ENCODE measurements at places on chromosomes 7 and 10. TPM values are rescaled to one million over a fixed set of nuclear protein-coding genes. Genes with fewer than 3 reads are reported as not detected.

The ACSM6 gene
- not detected for total RNA-seq

The CDHR1 gene
- not detected for total RNA-seq

DNA sequence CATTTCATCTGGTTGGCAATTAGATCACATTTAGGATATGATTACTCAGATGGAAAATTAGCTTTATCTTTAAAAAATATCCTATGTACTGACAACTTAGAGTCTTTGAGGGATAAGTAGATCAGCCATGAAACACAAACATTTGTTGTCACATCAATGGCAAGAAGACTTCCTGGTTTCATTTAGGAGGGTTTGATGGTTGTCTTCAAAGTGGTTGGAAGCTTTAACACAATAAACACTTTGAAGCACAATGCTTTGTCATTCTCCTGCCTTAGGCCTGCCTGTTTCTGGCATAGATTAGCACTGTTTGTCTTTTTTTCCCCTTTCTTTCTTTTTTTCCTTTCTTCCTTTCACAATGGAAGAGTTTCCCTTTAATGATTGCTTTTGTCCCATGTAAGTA lies 20.5 kb downstream of the INHBA start:
- DNase-seq: peak; percentile 19

DNA sequence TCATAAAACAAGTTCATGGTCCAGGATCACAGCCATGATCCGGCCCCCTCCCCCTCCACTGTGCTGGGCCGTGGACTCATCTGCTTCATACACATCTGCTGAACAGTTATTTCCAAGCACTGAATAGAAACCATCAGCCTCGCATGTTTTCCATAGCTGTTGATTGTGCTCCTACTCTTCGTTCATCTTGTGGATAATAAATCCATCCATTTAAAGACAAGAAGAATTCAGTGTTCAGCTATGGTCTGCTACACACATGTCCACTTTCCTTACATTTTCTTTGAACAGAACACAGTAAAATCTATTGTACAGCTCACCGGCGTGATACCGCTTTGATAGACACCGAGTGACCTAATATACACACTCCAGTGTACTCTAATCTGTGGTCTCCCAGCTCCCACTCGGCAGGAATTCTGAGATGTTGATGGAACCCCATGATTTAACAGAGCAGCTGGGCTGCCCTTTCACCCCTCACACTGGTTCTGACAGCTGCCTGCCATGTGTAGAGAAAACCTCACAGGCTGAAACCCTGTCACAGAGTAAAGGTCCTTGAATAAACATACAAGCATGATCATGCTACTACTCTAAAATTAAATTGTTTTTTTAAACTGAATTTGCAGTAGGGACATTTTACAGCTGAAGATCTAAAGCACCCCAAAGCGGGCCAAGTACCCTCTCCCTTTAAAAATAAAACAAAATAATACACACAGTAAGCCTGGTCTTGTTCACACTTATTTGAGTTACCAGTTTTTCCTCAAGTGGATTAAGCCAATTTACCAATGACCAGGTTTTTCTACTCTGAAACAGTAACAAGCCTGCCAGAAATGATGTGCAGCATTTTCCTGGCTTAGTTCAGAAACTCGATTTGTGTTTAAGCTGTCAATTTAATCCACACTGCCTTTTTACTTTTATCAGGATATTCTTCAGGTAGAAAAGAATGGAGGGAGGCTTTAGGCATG lies 95.1 kb upstream of the FZD1 start:
- DNase-seq: peak; percentile 68

- DNase-seq: peak; percentile 7
Observed at GRCh38 chr10:107553470-107553869, 389.0 kb upstream of the SORCS1 start.

DNA sequence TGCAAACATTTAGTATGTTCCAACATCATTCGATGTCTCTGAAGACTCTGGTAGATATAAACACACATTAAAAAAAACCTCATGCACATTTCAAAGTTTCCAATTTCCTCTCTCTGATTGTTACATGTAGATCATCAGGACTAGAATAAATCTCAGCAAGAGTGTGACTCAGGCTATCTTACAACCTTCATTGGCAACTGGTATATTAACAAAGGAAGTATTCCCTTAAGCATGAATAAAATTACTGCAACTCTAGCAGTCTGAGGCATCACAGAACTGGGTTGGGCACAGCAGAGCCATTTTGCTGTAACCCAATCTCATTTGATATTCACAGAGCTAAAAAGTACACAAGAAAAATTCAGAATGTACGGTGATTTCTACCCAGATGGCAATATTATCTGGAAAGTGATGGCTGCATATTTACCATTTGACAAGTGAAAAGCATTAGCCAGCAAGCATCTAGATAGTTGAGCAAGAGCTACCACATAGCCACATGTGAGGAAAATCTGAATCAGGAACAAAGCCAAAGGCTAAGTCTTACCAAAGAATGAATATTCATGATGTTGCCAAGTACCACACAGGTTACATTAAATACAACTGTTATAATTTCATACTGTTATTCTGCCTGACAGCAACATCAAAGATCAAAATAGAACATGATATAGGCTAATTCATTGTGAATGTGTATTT lies 232.2 kb downstream of the CRPPA start:
- peak; percentile 2 for DNase-seq

- no peak for DNase-seq
Observed at GRCh38 chr10:97686301-97686961, 610 bp downstream of the AVPI1 start.

DNA sequence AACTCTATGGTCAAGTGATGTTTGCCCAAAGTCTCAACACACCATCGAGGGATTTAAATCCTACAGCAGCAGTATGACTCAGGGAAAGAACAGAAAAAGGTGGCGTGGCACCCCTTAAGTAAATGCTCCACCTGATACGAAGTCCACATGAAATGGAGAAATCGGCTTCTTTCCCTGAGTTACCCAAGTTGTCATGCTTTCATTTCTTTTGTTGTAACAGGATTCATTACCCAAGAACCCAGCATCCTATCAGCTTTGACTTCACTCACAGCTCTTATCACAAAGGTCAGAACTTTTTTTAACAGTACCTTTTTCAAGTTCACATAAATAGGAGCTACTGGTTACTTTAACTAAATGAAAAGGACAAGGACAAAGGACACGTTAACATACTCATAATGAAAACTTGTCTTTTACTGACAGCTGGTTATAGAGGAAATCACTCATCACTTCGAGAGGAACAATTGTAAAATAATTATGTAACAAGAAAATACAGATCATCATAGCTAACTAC lies 219.8 kb upstream of the FRMD4A start:
- DNase-seq: no peak

GRCh38 chr7:78125884-78126283 lies 327.3 kb downstream of the PHTF2 start:
- peak; percentile 93 for DNase-seq

DNA sequence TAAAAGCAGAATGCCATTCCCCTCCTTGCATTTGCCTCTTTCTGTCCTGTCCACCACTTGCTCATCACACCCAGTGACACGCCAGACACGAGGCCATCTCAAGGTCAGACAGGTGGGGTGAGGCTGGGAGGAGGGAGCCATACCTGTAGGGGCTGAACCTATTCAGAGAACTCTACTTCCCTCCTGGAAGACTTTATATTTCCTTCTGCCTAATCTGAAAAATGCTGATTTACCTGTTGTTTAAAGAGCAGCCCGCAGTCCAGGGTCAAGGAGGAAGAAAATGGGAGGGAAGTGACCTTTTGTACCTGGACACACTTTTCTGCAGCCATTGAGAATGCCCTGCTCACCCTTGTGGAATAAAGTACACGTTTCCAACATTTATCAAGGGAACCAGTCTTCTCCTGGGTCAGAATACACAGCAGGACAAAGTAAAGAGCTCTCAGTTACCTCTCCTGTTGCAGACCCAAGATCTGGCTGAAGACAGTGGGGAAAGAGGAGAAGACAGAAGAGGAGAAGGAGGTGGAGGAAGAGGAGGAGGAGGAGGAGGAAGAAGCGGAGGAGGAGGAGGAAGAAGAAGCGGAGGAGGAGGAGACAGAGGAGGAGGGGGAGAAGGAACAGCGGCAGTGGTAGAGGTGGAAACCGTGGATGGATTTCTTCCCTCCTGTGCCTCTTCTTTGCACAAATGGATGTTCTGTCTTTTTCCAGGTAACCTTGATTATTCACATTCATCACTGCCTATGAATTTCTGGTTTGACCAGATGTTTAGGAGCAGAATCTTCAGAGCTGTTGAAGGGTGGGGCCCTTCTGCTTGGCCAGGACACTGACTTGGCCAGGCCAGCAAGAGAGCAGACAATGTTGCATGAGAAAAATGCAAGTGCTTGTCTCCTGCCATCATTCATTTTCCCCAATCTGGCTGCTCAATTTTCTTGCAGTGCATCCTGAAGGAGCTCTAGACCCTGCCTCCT lies 1.2 kb upstream of the BLNK start:
- DNase-seq: no peak

DNA sequence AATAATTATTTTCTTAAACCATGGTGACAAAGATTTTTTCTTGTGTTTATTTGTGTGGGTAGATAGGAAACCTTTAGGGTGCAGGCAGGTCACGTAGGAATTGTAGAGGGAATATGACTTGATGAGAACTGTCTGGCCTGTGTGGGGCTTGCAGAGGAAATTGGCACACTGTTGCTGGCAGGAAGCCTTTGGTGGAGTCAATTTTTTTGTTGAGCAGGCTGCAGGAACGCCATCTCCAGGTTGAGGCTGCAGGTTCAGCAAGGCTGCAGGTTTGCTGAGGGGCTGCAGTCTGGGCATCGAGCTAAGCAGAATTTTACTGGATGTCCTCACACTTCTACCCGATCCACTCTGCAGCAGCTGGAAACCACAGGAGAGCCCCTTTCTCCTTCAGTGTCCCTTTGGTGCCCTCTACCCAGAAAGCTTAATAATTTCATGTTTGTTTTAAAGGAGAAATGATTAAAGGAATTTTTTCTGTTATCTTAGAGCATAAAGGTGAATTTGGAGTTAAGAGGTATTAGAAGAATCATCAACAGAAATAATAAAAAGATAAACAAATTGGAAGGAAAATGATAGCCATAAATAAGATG lies 37.0 kb downstream of the TBC1D12 start:
- peak; percentile 3 for DNase-seq

- DNase-seq: no peak
Observed at GRCh38 chr7:778968-779451, 51.9 kb upstream of the PRKAR1B start.

DNA sequence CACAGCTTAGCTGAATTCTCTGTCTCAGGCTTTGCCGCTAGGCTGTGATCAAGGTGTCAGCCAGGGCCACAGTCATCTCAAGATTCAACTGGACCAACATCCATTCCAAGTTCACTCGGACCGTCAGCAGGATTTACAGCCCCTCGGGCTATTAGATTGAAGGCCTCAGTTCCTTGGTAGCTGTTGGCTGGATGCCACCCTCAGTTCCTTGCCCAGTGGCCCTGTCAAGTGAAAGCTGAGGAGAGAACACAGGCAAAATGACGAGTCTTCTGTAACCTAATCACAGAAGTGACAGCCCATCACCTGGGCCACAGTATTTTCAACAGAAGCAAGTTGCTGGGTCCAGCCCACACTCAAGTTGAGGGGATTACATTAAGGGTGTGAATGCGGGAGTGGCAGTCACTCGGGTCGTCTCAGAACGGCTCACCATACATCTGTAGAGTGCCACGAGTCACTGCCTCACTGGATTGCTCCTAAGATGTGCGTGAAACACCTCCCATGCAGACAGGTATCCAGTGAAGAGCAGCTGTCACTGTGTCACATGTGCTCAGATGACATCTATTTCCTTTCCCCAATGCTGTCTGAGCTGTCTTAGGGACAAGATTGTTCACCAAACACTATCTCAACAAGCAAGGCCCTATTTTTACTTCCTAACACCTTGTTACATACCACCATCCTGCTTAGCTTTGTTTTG lies 78.9 kb upstream of the PRLHR start:
- DNase-seq: no peak

Measured in IMR-90 (cell line).